ENCODE measurements at places on chromosomes 1 and 21. TPM values are rescaled to one million over a fixed set of nuclear protein-coding genes. Genes with fewer than 3 reads are reported as not detected.

The ERICH3 gene
- not detected for total RNA-seq

The LRRC38 gene
- not detected for total RNA-seq

The WDR47 gene
- 14.8 TPM for total RNA-seq

The WDR64 gene
- total RNA-seq = 0.21 TPM

The CHIA gene
- not detected for total RNA-seq

The S100A7 gene
- total RNA-seq = not detected

Measured in activated CD8-positive, alpha-beta T cell treated with anti-CD3 and anti-CD28 coated beads, Interleukin-2, amount 10 ng/mL, durations not matched to agents 7 days and 5 days (primary cell).